ENCODE measurements at places on chromosomes 11 and 22.

GRCh38 chr11:96114178-96115064 lies 190.5 kb upstream of the MTMR2 start:
- peaks cover 13% of the 10 kb centered on the region for H3K4me1 ChIP-seq
- no peaks in the 10 kb centered on the region for H3K27me3 ChIP-seq
- no peak overlapping the region for H3K27ac ChIP-seq
- peaks cover 11% of the 10 kb centered on the region for H3K36me3 ChIP-seq
- DNase-seq: no peak
- no peak overlapping the region for H3K4me3 ChIP-seq

DNA sequence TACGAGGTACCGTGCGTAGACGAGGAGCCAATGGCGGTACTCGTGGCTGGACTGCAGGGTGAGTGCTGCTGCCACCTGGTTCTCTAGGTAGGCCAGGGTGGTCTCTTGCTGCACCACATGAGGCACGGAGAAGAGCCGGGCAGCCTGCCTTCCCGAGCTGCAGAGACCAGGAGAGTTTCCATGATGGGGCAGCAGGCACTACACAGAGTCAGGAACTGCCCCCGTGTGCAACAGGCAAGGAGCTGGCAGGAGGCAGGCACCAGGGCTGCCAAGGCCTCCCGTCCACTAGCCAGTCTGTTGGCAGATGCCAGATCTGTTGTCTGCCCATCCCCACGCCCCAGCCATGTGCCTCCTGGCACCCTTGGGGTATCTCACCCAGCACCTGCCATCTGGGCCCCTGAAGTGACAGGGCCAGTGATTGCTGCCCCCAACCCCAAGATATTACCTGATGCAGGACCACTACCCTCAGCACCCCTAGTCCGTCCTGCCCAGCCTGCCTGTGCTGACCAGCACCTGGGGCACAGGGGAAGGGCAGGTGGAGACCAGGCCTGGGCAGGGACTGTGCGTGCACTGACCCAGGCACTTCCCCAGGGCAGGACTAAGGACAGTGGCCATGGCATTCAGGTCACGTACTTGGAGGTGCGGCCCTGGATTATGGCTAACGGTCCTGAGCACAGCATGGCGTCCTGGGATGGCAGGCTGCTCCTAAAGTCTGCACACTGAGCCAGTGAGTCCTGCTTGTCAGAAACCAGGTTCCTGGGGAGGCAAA lies 62.0 kb upstream of the CLTCL1 start:
- H3K4me3 ChIP-seq: no peak overlapping the region
- DNase-seq: no peak
- no peak overlapping the region for H3K27ac ChIP-seq
- H3K4me1 ChIP-seq: no peaks in the 10 kb centered on the region
- peaks cover 73% of the 10 kb centered on the region for H3K36me3 ChIP-seq
- no peaks in the 10 kb centered on the region for H3K27me3 ChIP-seq

- H3K4me3 ChIP-seq: no peak overlapping the region
- no peaks in the 10 kb centered on the region for H3K4me1 ChIP-seq
- H3K27me3 ChIP-seq: peaks cover 26% of the 10 kb centered on the region
- H3K27ac ChIP-seq: no peak overlapping the region
- no peak for DNase-seq
These were observed 15.6 kb downstream of the PTH start for GRCh38 chr11:13480198-13480597.

- H3K27me3 ChIP-seq: peaks cover 5% of the 10 kb centered on the region
- no peaks in the 10 kb centered on the region for H3K36me3 ChIP-seq
- DNase-seq: no peak
These were observed 686 bp downstream of the USP2 start for GRCh38 chr11:119380827-119381180.

GRCh38 chr11:5363679-5364078 lies 12.4 kb downstream of the OR51B6 start:
- no peaks in the 10 kb centered on the region for H3K36me3 ChIP-seq
- no peaks in the 10 kb centered on the region for H3K27me3 ChIP-seq
- H3K4me3 ChIP-seq: no peak overlapping the region
- no peak overlapping the region for H3K27ac ChIP-seq
- no peaks in the 10 kb centered on the region for H3K4me1 ChIP-seq

GRCh38 chr11:7572001-7572712 lies 58.4 kb downstream of the PPFIBP2 start:
- no peak overlapping the region for H3K27ac ChIP-seq
- peaks cover 29% of the 10 kb centered on the region for H3K4me1 ChIP-seq
- no peak overlapping the region for H3K4me3 ChIP-seq
- H3K27me3 ChIP-seq: peaks cover 13% of the 10 kb centered on the region
- DNase-seq: no peak

DNA sequence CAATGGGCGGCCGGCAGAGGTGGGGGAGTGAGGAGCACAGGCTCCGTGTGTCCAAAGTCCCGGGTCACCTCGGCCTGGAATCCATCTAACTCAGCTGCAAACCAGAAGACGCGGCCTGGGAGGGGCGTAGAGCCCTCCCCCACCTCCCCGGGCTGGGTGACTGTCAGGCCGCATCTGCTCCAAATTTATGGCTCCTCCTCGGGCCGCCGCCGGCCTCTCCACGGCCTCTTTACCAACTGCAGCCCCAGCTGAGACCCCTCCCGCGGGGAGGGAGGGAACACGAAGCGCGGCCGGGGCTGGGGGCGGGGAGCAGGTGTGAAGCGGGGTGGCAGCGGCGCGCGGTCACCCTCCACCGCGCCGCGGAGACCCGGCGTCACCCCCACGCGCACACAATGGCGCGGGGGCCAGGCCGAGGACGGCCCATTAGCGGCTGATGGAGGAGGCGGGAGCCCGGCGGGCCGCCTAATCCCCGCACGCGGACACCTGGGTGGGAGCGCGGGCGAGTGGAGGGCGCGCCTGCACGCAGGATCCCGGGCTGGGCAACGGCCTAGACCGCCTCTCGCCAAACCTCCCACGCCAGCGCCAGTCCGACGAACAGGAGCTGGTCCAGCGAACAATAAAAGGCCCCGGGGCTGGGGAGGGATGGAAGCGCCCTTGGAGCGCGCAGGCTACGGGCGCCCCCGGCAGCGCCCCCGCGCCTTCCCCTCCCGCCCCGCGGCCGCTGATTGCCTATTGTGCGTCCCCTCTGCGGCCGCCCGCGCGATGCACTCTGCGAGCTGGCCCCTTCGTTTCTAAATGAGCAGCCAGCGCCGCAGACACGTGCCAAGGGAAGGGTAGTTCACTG lies 25.9 kb upstream of the ROBO3 start:
- no peaks in the 10 kb centered on the region for H3K36me3 ChIP-seq
- no peak overlapping the region for H3K4me3 ChIP-seq
- no peak for DNase-seq
- peaks cover 23% of the 10 kb centered on the region for H3K4me1 ChIP-seq
- no peak overlapping the region for H3K27ac ChIP-seq
- peaks cover 66% of the 10 kb centered on the region for H3K27me3 ChIP-seq

DNA sequence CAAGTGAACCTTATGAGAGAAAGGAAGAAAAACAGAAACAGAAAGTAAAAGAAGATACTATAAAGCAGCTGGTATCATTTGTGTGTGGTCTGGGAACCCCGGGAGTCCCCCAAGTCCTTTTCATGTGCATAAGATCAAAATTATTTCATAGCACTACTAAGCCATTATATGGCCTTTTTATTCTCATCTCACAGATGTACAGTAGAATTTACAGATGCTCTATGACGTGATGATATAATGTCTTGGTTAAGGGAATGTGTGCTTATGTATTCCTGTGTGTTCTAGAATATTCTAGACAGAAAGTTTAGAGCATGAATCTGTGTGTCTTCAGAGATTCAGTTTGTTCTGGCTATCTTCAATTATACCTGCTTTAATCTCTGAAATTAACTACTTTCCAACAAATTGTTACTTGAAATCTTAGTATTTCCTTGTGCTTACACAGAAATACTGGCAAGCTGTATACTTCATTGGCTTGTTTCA lies 8.6 kb upstream of the TPP1 start:
- no peak for DNase-seq
- peak overlapping the region; percentile 40 for H3K4me3 ChIP-seq
- H3K27ac ChIP-seq: peak overlapping the region; percentile 5
- peaks cover 24% of the 10 kb centered on the region for H3K4me1 ChIP-seq
- no peaks in the 10 kb centered on the region for H3K27me3 ChIP-seq
- H3K36me3 ChIP-seq: no peaks in the 10 kb centered on the region

Measured in activated CD4-positive, alpha-beta memory T cell treated with anti-CD3 and anti-CD28 coated beads, Interleukin-2, amount 10 ng/mL, durations not matched to agents 7 days and 5 days (primary cell).